Naive thymus-derived CD4-positive, alpha-beta T cell (primary cell): ENCODE measurements at places on chromosomes 1 and 21.

GRCh38 chr1:197737916-197738315 is 37.4 kb downstream of the DENND1B start:
- H3K36me3 ChIP-seq, result no peaks in the 10 kb centered on the region
- H3K4me3 ChIP-seq, result no peak overlapping the region
- H3K27me3 ChIP-seq, result no peaks in the 10 kb centered on the region
- no peak overlapping the region for H3K27ac ChIP-seq
- no peak for DNase-seq

- H3K27ac ChIP-seq, result no peak overlapping the region
- no peak overlapping the region for H3K4me3 ChIP-seq
- H3K36me3 ChIP-seq, result no peaks in the 10 kb centered on the region
- no peaks in the 10 kb centered on the region for H3K4me1 ChIP-seq
- H3K27me3 ChIP-seq, result no peaks in the 10 kb centered on the region
Observed at GRCh38 chr1:30508611-30509010, 214.8 kb downstream of the MATN1 start.

- H3K27me3 ChIP-seq, result no peaks in the 10 kb centered on the region
- H3K4me1 ChIP-seq, result no peaks in the 10 kb centered on the region
- H3K36me3 ChIP-seq, result no peaks in the 10 kb centered on the region
- no peak overlapping the region for H3K27ac ChIP-seq
- H3K4me3 ChIP-seq, result no peak overlapping the region
Observed at GRCh38 chr1:98429965-98430443, 231.5 kb upstream of the SNX7 start.

DNA sequence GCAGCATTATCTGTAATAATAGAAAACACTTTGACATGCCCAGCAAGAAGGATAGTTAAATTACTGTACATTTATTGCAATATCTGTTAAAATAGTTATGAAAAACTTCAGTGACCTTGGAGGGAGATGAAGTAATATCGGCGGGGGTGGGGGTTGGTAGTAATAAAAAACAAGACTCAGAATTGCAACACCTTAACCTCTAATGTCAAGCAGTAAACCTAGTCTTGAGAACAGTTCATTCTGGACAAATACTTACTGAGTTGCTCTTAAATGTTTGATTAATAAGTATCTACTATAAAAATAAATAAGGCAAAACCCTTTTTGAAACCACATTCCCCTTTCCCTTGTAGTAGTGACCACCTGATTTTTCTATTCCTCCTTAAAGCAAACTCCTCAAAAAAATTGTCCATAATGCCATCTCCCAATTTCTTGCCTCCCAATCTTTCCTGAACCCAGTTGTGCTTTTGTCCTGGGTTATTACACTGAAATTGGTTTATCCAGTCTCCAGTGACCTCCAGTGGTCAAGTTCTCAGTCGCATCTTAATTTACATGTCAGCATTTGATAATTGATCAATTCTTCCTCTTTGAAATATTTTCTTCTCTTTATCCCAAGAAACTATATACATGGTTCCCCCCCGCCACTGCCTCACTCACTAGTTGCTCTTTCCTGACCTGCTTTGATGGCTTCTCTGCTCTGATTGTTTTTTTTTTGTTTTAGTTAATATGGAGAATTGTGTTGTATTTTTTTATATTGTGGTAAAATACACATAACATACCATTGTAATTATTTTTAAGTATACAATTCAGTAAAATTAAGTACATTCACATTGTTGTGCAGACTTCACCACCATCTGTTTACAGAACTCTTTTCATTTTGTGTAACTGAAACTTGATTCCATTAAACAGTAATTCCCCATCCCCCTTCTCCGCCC is 36.8 kb downstream of the RAP1A start:
- no peaks in the 10 kb centered on the region for H3K36me3 ChIP-seq
- H3K27me3 ChIP-seq, result no peaks in the 10 kb centered on the region
- H3K4me1 ChIP-seq, result peaks cover 54% of the 10 kb centered on the region

- H3K4me3 ChIP-seq, result no peak overlapping the region
- H3K27ac ChIP-seq, result no peak overlapping the region
- H3K36me3 ChIP-seq, result no peaks in the 10 kb centered on the region
- no peaks in the 10 kb centered on the region for H3K27me3 ChIP-seq
- H3K4me1 ChIP-seq, result no peaks in the 10 kb centered on the region
Observed at GRCh38 chr1:211975152-211975941, 60.0 kb downstream of the INTS7 start.

DNA sequence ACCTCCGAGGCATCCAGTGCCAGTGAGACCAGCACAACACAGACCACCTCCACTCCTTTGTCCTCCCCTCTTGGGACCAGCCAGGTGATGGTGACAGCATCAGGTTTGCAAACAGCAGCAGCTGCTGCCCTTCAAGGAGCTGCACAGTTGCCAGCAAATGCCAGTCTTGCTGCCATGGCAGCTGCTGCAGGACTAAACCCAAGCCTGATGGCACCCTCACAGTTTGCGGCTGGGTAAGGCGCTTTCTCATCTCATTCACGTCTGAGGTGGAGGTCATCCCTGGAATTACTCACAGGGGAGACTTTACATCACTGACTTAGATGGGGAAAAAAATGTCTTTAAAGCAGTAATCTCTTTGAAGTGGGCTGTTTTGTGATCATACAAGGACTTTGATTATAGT is 106.3 kb downstream of the CD247 start:
- no peak overlapping the region for H3K4me3 ChIP-seq
- no peak overlapping the region for H3K27ac ChIP-seq
- H3K4me1 ChIP-seq, result no peaks in the 10 kb centered on the region
- no peak for DNase-seq
- H3K27me3 ChIP-seq, result no peaks in the 10 kb centered on the region
- H3K36me3 ChIP-seq, result peaks cover 5% of the 10 kb centered on the region
